Transverse colon (tissue), 4 donors: ENCODE measurements at places on chromosomes 7 and 10.

- DNase-seq = no peak
These were observed 119.5 kb downstream of the TCF7L2 start for GRCh38 chr10:113069595-113069994.

- no peak for DNase-seq
These were observed 1112.9 kb upstream of the AUTS2 start for GRCh38 chr7:68485253-68485917.

- peak; percentile 74 for DNase-seq
These were observed 11.1 kb downstream of the STEAP1B start for GRCh38 chr7:22488643-22489462.

GRCh38 chr10:86942441-86943315 is 14.7 kb downstream of the MMRN2 start:
- DNase-seq = no peak

GRCh38 chr7:104793066-104793465 is 220.9 kb upstream of the KMT2E start:
- DNase-seq = no peak

DNA sequence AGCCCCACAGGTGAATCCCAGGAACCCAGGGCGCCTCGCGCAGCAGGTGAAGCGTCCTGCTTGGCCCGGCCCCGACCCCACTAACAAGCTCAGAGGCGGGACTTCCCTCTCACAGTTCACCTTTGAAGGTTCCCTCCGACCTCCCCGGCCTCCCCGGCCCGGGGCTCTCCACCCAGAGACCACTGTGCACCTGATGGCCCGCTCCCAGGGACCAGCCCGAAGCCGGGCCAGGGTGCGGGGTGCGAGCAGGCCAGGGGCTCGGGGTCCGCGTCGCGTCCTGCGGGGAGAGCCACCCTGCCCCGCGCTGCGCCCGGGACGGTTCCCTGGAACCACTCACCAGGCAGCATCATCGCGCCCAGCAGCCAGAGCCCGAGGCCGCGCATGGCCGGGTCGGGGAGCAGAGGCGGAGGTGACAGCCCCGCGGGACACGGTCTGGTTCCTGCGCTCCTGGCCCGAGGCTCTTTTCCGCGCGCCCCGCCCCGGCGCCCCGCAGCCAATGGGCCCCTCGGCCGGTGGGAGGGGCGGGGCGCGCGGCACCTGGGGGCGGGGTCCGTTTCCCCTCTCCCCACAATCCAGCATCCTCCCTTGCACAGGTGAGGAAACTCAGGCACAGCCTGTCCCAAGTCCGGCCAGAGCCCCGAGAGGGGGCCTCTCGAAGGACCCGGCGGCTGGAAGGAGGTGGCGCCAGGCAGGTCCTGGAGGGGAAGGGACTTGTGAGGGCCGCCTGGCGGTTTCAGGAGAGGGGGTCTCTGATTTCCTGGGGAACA is at the start of gene ADAM8:
Gene ADAM8 (minus strand): TSS at position 434 of the 767 bp plus-strand sequence. CDS start 51 bp downstream, at position 383.
- DNase-seq = peak; percentile 63

DNA sequence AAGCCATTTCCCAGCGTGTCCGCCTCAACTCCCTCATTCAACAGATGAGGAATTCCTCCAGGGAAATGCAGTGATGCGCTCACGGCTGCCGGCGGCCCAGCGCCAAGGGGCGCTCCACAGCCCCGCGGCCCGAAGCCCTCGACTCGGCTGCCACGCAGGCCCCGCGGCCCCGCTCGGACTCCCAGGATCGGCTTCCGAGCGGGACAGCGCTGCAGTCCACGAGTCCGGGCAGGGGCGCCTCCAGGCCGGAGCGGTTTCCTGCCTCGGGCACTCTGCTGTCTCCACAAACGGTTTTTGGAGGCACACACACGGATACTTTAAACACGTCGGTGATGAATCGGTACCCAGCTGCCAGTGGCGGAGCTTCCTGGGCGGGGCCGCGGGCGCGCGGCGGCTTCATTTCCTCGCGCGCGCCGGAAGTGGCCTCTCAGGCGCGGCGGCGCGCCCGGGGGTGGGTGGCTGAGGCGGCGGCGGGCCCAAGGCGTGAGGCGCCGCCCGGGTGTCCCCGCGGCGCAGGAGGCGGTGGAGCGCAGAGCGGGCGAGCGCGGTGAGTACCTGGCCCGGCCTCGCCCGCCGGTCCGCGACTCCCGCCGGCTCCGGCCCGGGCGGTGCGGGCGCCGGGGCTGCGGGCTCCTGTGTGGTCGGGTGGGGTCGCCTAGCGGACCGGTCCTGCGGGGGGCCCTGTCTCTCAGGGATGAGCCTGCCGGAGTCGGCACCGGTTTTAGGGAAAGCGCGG is at the start of gene CSGALNACT2:
Gene CSGALNACT2 (plus strand): TSS at position 425 of the 736 bp plus-strand sequence. CDS start 16,705 bp downstream, outside the sequence.
- DNase-seq = peak; percentile 90

DNA sequence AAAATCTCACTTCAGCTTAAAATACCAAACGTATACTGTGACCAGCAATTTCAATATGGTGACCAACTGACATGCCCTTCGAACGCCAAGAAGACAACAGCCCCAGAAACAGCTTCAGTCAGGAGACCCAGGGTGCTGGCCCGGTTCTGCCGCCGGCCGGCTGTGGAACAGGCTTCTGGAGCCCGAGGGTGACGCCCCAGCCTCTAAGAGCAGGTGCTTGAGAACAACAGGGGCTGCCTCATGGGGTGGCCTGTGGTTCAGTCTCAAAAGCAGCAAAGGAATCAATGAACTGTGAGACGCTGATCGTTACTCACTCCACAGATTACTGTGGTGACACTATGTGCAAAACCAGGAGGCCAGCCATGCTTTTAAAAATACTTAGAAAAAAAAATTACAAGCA is 17.3 kb downstream of the GPER1 start:
- DNase-seq = no peak

DNA sequence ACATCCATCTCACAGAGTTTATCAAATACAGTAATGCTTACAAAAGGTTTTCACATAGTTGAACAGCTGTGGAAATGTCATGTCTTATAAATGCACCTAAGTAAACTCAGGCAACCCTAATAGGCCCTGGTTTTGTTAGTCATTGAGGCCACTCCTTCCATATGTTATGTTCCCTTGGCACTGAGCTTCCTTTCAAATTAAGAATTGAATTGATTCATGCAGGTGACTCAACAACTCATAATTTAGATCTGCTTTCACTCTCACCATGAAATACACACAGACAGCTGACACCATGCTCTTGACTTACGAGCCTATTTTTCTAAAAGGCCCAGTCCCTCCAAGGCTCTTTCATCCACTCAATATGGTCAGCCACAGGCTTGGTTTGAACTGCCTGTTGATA is 476.9 kb downstream of the KCNMA1 start:
- no peak for DNase-seq

DNA sequence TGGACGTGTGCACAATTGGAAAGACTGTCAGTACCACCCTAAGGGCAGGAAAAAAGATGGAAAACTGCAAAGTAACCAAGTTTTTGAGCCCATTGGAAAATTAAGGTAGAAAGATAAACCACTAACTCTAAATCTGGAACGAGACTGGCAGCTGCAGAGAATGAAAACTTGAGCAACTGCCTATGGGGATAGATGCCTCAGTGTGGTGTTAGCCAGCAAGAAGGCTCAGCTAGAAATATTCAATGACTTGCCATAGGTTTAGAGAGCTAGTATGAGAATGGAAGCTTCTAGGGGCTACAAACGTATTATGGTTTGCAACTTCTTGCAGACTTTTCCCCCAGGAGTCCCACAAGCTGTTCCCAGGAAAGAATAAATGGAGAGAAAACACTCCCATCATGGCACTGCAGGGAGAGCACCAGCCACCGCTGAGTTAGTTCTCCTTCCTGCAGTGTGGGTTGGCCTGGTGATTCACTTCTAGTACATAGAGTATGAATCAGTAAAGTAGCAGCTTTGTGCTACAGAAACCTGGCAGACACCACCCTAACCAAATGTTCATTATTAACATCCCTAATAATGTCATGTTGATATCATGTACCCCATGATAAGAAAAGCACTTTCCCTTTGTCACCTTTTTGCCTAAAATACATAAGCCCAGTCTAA is 372.4 kb upstream of the VWC2 start:
- no peak for DNase-seq

GRCh38 chr10:81027223-81027622 is 489.5 kb downstream of the SH2D4B start:
- no peak for DNase-seq

DNA sequence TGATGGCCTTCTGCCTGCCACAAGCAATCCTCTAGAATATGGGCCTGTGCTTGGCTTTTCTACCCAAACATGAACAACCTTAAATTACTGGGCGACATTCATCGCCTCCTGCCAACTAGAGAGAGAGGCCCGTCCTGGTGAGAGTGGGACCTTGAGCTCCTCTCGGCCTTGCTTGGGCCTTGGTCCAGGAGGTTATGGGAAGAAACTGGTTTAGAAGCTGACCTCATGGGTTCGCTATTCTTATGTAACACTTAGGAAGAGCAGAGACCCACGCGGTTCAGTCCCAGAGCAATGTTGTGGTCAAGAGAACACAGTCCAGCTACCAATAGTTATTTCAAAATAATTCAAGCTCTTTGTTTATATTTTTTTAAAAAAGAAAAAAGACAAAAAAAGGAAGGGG is 176.3 kb upstream of the ZNF32 start:
- peak; percentile 41 for DNase-seq

DNA sequence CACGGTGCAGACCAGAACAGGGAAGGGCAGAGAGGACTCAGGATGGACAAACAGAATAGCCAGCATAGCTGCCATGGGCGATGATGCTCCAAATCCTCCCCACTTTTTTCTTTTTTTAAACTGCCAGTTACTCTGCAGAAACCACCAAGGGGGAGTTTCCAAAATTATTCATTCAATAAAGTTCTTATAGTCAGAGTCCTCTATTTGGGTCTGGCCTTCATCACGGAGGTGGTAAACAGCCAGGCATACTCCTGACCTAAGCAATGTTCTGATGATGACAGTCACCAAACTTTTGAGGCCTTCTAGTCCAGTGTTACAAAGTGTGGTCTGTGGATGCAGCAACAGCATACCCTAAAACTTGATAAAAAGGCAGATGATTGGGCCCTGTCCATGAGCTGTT is 12.3 kb downstream of the RAPGEF5 start:
- no peak for DNase-seq

- DNase-seq = no peak
These were observed 87.8 kb downstream of the ZNF777 start for GRCh38 chr7:149373089-149373488.

- DNase-seq = no peak
These were observed 407.8 kb upstream of the FOXK1 start for GRCh38 chr7:4274286-4274685.

GRCh38 chr10:123673198-123673597 is 7.0 kb downstream of the GPR26 start:
- no peak for DNase-seq

- no peak for DNase-seq
These were observed 694.9 kb upstream of the KCND2 start for GRCh38 chr7:119578116-119578515.

GRCh38 chr10:68625316-68625921 is 65.3 kb downstream of the TET1 start:
- no peak for DNase-seq

DNA sequence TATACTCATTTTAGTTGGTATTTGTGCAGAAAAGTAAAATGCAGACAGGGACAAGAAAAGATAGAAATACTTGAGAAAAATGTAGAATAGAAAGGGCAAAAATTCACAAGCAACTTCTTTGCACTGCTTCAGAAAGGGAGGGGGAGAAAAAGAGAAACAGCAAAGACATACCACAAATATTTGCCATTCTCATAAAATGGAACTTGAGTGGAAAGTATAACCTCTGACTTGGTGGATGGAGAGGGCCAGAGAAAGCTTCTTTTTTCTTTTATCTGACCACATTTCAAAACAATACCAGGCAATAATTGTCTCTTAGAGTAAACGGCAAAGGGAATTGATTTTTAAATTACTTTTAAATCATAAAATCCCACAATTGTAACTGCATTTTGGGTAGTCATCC is 35.8 kb upstream of the TRUB1 start:
- DNase-seq = no peak

DNA sequence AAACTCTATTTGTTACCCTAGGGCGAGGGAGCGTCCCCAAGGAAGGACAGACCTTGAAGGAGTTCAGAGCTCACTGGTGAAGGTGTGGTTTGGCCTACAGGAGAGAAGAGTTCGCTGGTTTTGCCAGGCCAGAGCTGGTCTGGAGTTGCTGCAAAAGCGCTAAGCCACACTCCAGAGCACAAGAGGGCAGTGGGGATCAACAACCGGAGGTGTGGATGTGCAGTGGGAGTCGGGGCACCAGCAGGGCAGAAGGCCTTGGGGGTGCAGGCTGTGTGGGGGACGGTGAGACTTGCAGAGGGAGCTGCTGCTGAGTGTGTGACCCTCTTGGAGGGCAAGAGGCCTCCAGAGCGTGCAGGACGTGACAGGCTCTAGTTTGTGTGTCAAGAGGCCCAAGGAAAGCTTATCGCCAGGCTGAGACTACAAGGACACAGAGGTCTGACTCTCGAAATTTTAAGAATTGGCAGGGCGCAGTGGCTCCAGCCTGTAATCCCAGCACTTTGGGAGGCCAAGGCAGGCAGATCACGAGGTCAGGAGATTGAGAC is 14.3 kb upstream of the CUL1 start:
- DNase-seq = no peak

DNA sequence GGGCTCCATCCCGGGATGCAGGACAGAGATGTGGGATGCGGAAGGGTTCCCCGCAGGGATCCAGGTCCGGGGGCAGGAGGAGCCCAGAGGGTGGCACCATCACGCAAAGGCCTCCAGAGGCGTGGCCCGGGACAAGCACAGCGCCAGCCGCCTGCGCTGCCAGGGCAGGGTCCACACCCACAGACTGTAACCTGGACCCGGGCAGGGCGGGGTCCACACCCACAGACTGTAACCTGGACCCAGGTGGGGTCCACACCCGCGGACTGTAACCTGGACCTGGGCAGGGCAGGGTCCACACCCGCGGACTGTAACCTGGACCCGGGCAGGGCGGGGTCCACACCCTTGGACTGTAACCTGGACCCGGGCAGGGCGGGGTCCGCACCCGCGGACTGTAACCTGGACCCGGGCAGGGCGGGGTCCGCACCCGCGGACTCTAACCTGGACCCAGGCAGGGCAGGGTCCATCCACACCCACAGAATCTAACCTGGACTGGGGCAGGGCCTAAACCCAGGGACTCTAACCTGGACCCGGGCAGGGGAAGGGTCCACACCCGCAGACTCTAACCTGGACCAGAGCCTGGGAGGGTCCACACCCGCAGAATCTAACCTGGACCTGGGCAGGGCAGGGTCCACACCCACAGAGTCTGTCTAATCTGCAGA is 37.5 kb upstream of the SUN1 start:
- DNase-seq = peak; percentile 51

- DNase-seq = no peak
These were observed 24.4 kb downstream of the GSDME start for GRCh38 chr7:24732646-24733413.

DNA sequence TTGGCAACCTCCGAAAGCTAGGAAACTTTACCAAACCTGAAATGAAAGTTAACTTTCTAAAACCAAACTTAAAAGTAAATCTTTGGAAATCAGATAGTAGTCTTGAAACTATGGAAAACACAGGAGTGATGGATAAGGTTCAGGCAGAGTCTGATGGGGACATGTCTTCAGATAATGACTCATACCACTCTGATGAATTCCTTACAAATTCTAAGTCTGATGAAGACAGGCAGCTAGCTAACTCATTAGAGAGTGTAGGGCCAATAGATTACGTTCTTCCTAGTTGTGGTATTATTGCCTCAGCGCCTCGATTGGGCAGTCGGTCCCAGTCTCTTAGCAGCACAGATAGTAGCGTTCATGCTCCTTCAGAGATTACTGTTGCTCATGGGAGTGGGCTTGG is 45.9 kb downstream of the MCMBP start:
- DNase-seq = no peak
